ENCODE measurements at places on chromosomes 13 and 19. TPM values are rescaled to one million over a fixed set of nuclear protein-coding genes. Genes with fewer than 3 reads are reported as not detected.

SSC5D gene
- 14.5 TPM for total RNA-seq

SBK2 gene
- not detected for total RNA-seq

KRTDAP gene
- not detected for total RNA-seq

GIPR gene
- total RNA-seq, result 2.4 TPM

TMPRSS9 gene
- not detected for total RNA-seq

FCER2 gene
- total RNA-seq, result not detected

GRCh38 chr19:11942843-11943108 is 17.9 kb downstream of the ZNF700 start:
- DNase-seq, result no peak

- DNase-seq, result no peak
Measured at GRCh38 chr13:21684576-21684975, 13.7 kb downstream of the FGF9 start.

- DNase-seq, result no peak
Measured at GRCh38 chr13:38301236-38301635, 48.4 kb upstream of the UFM1 start.

- no peak for DNase-seq
Measured at GRCh38 chr13:90526711-90527110, 820.8 kb upstream of the MIR17HG start.

DNA sequence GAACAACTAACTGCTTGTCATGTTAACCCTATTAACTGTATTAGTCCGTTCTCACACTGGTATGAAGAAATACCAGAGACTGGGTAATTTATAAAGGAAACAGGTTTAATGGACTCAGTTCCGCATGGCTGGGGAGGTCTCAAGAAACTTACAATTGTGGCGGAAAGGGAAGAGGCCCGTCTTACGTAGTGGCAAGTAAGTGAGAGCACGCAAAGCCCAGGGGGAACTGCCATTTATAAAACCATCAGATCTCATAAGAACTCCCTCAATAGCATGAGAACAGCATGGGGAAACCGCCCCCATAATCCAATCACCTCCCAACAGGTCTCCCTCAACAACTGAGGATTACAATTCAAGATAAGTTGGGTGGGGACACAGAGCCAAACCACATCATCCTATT is 34.7 kb downstream of the PHF11 start:
- DNase-seq, result no peak

- DNase-seq, result peak; percentile 46
Measured at GRCh38 chr19:10010247-10010691, at the start of gene COL5A3. COL5A3 (minus strand) TSS chr19:10010504; CDS start chr19:10010385, 119 bp downstream.

DNA sequence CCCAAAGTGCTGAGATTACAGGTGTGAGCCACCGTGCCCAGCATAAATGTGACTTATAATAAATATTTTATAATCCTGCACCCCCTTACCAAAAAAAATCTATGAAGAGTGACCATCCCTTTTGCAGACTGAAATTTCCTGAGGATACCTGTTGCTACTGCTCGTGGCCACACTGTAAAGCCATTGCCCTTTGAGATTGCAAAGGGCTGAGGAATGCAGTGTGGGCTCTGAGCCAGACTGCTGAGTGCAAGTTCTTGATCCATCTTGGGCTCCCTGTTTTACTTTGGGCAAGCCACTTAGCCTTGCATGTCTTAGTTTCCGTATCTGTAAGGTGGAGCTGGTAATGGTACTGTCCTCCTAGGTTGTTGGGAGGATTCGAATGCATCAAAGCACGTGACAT is 23.4 kb downstream of the SIPA1L3 start:
- no peak for DNase-seq

GRCh38 chr13:31587698-31588266 is 151.5 kb upstream of the RXFP2 start:
- DNase-seq, result no peak

DNA sequence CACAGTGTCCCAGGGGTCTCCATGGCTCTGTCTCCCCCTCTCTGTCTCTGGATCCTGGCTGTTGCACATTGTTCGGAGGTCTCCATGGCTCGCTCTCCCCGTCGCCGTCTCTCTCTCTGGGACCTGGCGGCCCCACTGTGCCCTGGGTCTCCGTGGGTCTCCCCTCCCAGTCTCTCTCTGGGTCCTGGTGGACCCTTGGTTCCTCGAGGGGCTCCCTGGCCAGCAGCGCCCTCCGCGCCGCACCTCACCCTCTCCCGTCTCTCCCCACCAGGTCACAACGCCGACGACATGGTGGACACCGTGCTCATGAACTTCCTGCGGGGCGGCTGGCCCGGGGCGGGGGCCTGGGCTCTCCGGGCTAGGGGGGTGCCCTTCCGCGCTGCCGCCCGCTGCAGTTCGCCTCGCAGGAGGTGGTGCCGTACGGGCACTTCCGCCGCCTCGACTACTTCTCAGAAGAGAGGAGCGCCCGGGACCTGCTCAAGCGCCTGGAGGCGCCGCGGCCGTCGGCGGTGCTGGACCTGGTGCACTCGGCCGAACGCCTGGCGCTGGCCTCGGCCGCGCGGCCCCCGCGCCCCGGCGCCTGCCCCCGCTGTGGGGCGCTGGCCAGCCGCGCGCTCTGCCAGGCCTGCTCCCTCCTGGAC is 29.1 kb downstream of the SIGLEC5 start:
- no peak for DNase-seq

DNA sequence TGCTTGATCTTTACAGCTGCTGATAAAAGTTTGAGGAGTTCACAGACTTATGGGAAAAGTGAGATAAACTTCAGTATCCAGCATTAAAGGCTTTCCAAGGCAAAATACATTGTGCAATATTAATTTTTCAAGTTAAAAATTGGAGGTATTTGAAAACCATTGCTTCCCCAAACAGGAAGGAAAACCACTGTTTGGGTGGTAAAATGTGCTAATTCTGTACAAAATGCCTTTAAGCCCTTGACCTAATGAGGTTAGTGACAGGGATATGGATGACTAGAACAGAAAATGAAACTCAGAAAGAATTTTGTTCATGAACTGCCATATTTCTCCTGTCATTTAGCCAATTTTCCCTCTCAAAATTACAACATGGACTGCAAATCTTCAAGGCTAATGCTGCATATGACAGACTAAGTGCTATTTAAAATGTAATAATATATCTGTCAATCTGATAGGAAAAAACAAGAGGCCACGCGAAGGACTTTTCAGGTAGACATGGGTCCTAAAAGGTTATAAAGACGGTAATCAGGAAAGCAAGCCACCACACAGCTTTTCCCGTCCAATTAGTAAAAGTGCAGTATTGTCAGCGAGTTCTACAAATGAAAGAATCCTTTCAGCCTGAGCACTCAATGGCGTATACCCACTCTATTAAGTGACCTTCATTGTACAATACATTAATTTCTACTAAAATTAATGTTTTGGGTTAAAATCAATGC is 212.8 kb downstream of the ENOX1 start:
- no peak for DNase-seq

DNA sequence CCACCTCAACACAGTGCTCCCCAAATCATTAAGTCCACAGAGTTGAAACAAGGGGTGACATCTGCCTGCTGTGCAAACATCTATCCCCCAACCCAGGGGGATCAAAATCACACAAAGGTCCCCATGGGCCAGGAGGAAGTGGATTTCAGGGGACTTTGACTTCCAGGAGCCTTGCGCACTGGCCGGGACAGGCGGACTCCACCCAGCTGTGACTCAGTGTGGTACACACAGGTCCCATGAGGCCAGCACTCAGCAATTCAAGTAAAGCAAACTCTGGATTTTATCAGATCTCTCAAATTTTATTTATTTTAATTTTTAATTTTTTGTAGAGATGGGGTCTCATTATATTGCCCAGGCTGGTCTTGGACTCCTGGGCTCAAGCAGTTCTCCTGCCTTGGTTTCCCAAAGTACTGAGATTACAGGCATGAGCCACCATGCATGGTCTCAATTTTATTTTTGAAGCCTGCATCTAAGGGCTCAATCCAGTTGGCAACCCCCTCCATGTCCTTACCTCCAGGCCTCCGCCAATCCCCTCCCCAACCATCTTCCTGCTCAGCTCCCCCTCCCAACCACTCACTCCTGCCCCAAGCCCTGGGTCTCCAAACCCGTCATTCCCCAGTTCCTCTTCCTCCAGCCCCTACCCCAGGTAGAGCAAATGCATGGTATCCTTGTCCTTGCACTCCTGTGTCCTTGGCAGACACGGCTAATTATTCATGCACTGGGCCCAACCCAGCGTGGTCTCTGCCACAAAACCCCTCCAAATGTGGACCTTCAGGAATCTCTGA is 18.2 kb downstream of the ARHGAP33 start:
- DNase-seq, result no peak

DNA sequence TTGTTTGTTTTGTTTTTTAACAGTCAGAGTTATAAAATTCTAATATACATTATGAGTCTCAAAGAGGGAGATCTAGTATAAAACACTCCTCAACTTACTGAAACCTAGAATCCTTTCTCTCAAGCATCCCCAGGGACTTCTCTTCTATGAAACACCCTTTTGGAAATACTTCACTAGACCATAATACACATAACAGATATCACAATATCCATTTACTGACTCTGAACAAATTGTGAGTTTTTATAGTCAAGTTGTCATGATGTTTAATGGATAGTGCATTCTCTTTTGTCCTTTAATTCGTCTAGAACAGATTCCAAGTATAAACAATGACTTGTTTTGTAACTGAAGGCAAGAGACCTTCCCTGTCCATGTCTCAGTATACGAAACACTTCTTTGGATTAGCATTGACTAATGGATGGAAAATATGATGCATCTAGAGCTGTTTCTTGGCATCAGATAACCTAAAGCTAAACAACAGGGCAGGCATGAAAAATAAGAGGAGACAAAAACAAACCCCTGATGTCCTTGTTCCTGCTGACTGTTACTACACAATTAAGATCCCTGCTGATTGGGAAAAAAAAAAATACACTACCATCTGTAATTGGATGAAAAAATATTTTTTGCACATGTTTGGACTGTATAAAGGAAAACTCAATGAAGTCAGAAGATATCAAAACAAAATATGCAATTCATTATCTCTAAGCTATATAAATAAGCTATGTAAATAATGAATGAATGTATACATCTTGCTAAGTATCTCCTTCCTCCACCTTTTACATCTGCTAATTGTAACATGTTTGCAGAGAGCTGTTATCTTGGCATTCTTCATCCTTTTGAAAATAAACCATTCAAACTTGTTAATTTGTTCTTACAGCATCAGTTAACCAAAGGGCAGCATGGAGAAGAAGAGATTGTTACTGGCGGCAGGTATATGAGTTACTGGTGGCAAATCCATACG is 214.2 kb downstream of the LACC1 start:
- no peak for DNase-seq

Measured in tibial nerve (tissue), 4 donors.